Bronchial epithelial cell (primary cell): ENCODE measurements at places on chromosomes 7 and 10.
A peak's percentile ranks its signal among the peaks of the same experiment; 100 is the strongest.

DNA sequence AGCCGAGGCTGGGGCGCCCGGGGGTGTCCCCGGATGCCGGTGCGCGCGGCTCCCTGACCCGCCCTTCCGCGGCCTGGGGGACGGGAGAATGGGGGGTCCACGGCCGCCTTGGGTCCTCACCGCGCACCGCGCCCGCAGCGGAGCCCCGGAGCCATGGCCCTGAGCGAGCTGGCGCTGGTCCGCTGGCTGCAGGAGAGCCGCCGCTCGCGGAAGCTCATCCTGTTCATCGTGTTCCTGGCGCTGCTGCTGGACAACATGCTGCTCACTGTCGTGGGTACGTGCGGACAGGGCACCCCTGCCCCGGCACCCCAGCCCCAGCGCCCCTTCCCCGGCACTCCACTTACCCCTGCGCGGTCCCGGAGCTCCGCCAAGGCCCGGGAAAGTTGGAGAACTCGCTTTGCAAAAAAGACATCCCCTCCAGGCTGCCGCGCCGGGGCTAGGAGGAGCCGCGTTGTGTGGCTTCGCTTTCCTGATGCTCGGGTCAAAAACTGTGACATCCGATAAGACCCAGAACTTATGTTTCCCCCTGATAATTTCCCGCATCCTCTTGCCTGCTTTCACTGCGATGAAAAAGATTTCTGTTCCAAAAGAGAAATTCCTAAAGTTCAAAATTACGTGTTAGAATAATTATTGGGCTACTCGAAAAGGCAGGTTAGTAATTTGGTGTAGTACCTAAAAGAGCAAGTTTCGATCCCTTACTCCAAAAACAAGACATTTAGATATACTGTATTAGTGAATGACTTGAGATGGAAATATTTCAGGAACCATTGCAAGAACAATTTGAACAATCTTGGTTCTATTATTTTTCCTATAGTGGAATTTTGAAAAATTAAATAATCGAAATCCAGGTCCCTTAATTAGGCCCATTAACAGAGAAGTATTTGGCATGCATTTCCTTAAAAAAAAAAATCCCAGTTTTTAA, 888 bp downstream of the SLC18A2 start:
- no peak for DNase-seq

DNA sequence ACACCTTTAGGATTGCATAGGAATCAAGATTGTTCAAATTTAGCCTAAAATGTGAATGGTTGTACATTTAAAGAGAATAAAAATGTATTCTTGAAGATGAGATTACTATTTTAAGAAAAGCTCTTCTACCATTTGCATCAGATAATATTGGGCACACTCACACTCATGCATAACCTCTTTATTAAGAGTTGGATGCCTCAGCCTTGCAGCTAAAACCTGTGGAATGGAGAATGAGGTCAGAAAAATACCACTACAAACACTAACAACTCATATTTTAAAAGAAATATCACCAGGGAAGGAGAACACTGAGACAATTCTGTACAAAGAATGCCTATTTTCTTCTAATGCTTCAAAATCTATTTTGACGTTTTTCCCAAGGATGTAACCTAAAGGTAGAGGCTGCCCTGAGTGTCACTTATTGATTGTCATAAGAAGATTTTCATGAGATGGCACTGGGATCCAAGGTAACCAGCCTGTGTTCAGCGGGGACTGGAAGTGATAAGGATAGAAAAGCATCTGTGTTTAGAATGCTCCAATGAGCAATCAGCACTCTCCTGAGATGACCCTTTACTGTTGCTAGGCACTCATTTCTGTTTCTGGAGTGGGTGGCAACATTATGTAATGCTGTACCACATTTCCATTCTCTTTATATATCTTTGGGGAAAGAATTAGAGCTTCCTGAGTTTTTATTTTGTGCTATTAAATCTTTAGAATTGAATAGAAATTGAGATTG, 26.6 kb downstream of the REEP3 start:
- DNase-seq = peak; percentile 12

- DNase-seq = peak; percentile 29
Observed at GRCh38 chr10:84159076-84159685, 14.4 kb upstream of the GPR15LG start.

DNA sequence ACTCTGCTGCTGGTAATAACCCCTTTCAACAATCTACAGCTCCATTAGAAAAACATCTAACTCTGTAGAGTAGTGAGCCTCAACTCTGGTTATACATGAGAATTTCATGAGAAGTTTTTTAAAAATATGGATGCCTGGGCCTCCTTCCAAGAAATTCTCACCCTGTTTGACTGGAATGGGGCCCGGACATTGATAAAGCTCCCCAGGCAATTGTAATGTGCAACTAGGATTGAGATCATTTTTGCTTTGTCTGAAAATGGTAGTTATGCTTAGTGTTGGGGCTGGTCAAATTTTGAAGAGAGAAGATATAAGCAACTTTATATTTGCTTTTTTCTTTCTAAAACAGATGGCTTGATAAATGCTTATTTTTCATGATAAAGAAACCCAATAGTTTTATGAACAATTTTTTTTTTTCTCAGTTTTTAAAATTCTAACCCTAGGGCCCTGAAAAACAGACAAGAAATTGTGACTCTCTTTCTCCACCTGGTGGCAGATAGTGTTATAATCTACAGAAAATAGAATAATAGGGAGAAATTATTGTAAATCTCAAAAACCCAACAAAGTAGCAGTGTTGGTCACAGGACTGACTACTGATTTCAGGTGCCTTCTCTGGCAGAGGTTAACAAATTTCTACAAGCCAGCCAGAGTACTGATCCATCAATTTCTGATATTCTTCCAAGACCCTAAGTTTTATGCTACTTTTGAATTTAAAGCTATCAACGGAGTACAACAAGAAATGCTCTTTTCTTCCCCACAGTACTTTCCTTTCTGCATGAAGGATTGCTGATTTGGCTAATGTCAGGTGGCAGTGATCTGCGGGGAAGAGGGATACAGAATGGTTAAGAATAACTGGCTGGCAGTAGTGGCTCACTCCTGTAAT, 174.8 kb downstream of the DKK1 start:
- DNase-seq = peak; percentile 46

DNA sequence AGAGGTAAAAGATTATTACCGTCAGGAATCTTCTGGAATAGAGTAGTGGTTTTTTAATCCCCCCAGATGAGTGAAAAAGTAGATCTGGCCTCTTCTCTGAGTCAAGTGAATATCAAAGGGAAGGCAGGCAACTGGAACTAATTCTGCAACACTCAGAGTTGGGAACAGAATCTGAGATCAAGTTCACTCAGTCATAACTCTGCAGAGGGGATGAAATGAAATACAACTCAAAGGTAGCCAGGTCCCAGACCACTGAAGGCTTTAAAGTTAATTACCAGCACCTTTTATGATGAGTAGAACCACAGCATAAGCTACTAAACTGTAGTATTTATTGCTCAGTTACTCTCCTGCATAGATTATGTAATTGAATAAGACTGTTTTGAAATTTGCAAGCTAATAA, 455.6 kb upstream of the AKR1E2 start:
- DNase-seq = no peak
